ENCODE measurements at places on chromosomes 7 and 10.
A peak's percentile ranks its signal among the peaks of the same experiment; 100 is the strongest.

- DNase-seq = no peak
Observed at GRCh38 chr7:69276011-69276729, 322.1 kb upstream of the AUTS2 start.

DNA sequence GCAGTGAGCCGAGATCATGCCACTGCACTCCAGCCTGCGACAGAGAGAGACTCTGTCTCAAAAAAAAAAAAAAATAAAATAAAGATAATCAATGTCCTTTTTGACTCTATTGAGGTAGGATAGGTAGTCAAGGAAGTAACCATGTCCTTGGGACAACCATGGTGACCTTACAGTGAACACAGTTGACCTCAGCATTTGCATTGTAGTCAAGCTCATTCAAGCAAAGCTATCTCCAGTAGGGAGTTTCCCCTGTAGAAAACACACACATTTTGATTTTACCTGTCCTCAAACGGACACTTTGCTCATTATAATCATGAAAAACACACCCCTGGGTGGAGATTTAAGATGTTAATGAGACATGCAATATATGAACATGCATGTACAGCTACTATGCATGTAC, 171.7 kb downstream of the KIF20B start:
- DNase-seq = no peak

DNA sequence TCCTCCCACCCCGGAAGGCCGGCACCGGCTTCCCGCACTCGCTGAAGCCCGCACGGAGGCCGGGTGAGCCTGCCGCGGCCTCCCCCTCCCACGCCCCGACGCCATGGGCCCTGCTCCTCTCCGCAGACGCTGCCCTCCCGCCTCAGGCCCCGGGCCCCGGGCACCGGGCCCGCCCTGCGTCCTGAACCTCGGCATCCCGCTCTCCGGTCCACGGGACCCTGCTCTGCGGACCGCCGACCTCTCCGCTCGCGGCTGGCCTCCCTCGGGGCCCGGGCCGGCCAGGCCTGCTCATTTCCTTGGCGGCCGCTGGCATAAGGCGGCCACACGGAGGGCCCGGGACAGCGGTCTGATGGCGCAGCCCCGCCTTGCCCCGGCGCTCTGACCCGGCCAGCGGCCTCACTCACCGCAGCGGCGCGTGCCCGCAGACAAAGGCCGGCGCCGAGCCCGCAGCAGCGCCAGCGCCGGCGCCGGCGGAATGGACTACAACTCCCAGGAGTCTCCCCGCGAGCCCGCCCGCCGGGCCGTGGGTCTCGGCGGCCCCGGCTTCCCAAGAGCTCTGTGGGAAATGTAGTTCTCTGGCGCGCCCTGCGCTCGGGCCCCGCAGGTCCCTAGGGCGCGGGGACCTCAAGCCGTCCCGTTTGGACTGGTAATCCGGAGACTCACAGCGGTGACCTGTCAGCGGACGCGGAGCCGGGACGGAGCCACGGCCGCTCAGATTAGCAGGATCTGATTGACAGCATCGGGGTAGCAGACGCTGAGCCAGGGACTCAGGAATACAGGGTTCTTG, at the start of gene ZNF32:
Gene ZNF32 (minus strand): TSS at position 484 of the 787 bp plus-strand sequence. CDS start 2,748 bp downstream, outside the sequence.
- DNase-seq = peak; percentile 82

DNA sequence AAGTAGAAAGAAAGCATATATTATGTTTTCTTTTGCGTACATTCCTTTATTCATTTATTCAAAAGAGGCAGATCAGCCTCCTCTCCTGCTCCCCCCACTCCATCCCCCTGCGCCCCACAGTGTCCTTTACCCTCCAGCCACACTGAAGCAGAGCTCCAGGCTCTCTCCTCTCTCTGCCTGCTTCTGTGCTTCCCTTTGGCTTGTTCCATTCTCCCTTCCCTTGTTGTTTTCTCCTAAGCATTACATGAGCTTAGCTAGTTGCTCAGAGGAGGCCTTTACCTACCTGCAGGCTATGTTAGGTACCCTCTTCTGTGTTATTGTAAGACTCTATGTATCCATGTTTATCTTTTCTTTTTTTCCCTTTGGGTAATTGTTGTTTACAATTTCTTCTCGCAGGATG, 27.4 kb downstream of the CNNM2 start:
- DNase-seq = no peak

DNA sequence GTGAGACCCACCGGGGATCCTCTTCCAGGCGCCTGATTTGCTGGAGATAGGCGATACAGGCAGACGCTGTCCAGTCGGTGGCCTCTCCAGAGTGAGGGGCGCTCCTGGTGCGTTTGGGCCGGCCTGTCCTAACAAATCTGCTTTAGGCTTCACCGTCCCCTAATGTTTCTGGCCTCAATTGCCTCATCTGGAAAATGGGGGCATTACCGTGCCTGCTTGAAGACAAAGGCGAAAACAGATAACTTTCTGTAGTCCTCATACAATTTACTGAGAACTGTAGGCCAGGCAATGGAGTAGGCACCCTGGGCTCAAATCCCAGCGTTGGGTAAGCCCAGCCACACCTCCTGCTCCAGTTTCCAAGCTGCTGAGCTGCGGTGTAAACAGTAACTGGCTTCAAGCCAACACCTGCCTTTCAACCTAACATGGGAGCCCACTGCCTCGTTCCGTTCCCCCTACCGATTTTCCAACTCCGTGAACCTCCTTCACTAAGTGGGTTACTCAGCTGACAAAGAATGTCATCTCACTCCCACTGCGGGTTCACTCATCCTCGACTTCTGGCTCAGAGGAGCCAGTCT, 589 bp upstream of the ZFAND4 start:
- no peak for DNase-seq

- DNase-seq = no peak
Observed at GRCh38 chr10:32349199-32349585, 2.2 kb upstream of the EPC1 start.

- no peak for DNase-seq
Observed at GRCh38 chr7:47504551-47505311, 77.2 kb downstream of the TNS3 start.

GRCh38 chr10:78798976-78799730, 269.6 kb upstream of the ZMIZ1 start:
- DNase-seq = no peak

GRCh38 chr7:35648367-35648766, 46.6 kb downstream of the HERPUD2 start:
- DNase-seq = no peak

DNA sequence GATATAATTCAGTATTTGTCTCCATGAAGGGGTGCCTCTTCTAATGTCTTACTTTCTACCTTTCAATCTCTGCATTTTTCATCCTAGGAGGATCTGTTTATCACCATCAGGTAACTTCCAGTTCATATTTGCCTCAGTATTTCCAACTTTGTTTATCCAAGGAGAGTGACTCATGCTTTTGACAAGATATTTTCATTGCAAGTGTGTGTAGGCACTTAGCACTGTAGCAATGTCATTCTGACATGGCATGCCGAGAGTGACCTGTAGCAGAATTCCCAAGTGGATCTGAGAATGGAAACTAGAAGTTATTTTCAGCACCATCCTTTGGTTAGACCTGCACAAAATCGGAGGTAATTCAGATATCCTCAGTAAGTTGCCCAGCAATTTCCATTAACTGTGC, 129.9 kb downstream of the INHBA start:
- no peak for DNase-seq

DNA sequence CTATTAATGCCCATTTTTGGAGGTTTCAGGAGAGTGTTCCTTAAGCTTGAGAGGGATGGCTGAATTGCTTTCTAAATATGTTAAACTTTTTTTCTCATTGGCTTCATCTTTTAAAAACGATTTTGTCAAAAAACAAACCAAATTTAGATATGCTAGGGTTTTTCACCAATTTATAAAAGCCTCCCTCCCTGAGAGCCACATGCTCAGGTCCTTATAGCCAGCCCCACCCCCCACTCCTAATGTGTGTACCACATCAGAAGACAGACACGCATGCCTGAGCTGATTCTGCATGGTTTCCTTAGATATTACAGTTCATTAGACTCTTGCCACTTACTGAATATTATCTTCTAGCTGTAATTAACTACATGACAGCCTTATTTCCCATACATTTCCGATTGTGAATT, 2.0 kb downstream of the CUL1 start:
- peak; percentile 65 for DNase-seq

GRCh38 chr7:151925446-151926335, 30.6 kb upstream of the GALNTL5 start:
- DNase-seq = no peak

DNA sequence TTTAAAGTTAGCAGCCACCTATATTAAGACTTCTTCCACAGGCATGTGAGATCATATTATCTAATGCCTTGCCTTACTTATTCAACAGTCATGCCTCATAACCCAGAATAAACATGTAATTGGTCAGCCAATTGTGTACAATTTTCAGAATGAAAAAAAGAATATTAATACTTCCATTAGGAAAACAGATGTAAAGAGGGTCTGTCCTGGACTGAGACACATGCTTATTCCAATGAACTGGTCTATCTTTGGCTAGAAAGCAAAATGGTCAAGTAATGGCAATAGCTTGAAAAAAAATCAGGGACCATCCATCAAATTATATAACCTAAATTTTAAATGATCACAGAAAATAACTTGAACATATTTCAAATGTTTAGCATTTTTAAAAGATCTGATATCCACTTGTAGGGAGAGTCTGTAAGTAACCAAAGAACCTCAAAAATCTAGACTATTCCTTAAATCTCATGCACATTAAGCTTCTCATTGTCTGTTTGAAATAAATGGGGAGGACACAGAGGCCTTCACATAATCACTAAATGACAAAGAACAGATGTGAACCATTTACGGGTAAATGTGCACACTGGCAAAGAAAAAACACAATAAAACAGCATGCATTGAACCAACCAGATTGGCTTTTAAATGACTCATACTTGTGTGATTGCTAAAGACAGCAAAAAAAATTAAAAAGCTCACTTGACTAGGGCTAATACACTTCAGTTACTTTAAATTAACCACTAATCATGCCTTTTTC, 568.8 kb upstream of the PCDH15 start:
- no peak for DNase-seq

GRCh38 chr7:137755846-137756651, 90.7 kb downstream of the DGKI start:
- DNase-seq = no peak

DNA sequence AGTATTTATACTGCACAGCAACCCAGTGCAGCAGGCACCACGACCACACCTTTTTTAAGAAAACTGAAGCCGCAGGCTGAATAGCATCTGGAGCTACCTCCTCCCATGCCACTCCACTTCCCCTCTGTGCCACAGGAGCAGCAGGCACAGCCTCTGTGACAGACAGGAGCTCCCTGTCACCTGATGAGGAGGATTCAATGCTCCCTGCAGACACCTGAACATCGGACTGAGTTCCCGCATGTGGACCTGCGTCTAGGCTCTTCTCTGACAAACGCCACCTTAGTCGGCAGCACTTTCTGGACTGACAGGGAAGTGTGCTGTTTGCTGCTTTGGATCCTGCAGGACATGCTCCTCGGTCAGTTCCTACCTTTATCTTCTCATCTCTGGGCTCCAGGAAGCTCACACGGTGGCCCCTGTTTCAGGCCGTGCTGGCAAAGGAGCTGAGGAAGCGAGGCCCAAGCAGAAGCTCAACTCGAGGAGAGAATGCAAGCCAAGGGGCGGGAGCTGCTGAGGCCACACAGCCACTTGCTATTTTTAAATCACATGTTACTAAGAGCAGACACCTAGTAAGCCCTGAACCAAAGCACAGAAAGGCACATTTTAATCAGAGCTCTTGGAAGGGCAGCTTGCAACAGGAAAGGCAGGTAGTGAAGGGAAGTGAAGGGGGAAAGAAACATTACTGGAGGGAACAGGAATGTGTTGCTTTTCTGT, 56.6 kb downstream of the VOPP1 start:
- no peak for DNase-seq

DNA sequence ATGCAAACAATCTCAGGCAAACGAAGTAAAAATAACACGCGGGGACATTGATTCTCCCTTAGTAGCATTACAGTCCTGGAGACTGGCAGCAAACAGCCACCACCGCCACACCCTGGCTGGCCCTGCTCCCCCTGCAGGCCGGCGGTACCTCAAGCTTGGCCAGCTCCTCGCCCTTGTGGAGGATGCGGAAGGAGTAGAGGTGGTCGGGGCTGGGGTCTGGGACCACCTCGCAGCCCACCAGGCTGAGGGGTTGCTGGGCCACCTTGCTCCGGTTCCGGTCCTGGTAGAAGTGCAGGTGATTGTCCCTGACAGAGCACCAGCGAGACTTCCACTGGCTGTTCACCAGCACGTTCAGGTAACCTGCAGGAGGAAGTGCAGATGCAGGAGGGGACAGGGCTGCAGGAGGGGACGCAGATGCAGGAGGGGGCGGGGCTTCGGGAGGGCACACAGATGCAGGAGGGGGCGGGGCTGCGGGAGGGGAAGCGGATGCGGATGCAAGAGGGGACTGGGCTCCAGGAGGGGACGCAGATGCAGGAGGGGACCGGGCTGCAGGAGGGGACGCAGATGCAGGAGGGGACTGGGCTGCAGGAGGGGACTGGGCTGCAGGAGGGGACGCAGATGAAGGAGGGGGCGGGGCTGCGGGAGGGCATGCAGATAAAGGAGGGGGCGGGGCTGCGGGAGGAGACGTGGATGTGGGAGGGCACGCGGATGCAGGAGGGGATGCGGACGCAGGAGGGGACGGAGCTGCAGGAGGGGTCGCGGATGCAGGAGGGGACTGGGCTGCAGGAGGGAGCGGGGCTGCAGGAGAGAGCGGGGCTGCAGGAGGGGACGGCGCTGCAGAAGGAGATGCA, 65.7 kb downstream of the VWA2 start:
- peak; percentile 72 for DNase-seq

DNA sequence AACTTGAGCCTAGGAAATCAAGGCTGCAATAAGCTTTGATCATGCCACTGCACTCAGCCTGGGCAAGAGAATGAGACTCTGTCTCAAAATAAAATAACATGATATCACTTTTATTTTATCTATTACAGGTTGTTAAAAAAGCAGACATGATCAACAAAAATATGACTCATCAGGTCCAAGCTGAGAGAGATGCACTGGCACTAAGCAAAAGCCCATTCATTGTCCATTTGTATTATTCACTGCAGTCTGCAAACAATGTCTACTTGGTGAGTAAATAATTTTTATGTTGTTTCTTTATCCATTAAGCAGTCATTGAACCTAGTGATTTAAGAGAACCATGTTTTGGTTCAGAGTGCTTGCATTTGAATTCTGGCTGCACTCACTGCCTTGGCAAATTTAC, 3.3 kb downstream of the MASTL start:
- DNase-seq = no peak

DNA sequence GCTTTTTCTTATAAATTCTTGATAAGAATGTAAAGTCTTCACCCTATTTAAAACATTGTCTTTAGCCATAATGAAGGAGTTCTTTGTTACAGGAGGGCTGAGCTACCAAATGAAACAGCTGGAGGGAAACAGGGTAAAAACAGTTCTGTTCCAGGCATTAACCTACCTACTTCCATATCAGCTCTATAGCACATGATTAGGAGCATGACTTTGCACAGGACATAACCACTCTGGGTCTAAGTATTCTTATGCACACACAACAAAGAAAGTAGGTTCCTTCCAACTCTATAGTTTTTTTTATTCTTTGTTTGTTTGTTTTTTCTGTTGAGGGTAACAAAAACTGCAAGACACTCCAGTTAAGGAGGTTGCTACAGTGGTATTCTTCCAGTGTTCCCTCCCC, 52.7 kb downstream of the SCIN start:
- DNase-seq = no peak

GRCh38 chr10:115996031-115996430, 277.0 kb downstream of the GFRA1 start:
- no peak for DNase-seq

- no peak for DNase-seq
Observed at GRCh38 chr10:112227331-112227987, 43.9 kb upstream of the GPAM start.

Data from stimulated activated CD4-positive, alpha-beta T cell treated with anti-CD3 and anti-CD28 coated beads, Interleukin-2, amount 100 ng/mL, for 24 hours (primary cell).